ENCODE measurements at places on chromosomes 16 and 17.

GRCh38 chr16:11979013-11979672 is 2.6 kb downstream of the SNX29 start:
- no peak for DNase-seq

DNA sequence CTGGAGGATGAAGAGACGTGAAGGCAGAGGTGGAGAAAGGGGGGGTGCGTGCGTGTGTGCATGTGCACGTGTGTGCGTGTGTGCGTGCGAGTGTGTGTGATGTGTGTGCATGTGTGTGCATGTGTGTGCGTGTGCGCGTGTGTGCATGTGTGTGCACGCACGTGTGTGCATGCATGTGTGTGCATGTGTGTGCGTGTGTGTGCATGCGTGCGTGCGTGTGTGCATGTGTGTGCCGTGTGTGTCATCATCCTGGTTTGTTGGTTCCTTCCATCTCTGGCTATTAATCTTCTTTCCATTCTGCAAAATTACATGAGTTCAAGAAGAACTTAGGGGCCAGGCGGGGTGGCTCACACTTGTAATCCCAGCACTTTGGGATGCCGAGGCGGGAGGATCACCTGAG is 17.0 kb upstream of the RPL38 start:
- no peak for DNase-seq

DNA sequence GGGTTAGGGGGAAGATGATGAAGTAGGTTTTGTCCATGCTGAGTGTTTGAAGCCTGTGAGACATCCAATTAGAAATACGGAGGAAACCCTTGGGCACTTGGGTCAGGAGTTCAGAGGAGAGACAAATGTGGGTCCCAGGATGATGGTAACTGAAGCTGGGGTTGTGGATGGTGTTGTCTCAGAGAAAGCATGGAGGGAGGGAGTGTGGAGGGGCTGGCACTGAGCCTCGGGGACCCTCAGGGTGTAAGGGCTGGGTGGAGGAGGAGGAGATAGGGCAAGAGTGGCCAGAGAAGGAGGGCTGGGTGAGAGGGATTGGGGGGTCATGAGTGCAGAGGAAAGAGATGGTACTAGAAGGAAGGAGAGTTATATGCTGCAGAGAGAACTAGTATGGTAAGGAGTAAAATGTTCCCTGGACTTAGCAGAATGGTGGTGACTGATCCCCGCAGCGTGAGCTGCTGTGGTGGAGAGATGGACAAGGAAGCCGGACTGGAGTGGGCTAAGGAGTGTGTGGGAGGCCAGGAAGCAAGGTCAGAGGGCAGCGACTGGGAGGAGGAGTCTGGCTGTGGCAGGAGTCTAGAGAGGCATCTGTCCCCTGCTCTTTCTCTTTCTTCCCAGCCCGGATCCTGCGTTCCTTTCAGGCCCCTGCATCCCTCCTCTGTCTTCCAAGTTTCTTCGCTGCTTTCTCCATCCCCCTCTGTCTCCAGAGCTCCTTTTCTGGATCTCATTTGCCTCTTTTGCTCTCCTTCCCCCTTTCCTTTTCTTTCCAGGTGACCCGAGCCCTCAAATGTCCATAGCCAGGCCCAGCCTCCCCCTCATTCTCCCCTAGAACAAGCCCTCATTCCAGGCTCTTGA is 3.9 kb upstream of the COL1A1 start:
- no peak for DNase-seq

DNA sequence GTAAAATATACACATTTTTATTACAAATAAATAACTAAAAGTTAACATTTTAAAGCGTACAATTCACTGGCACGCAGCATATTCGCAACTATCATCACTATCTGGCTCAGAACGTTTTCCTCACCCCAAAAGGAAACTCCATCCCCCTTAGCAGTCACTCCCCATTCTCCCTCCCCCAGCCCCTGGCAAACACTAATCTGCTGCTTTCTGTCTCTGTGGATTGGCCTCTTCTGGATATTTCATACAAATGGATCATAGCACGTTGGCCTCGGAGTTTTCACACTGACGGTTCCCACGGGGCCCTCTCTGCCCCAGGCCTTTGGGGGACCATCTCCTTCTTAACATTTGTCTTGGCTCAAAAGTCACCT is 64.6 kb downstream of the RTN4RL1 start:
- no peak for DNase-seq

DNA sequence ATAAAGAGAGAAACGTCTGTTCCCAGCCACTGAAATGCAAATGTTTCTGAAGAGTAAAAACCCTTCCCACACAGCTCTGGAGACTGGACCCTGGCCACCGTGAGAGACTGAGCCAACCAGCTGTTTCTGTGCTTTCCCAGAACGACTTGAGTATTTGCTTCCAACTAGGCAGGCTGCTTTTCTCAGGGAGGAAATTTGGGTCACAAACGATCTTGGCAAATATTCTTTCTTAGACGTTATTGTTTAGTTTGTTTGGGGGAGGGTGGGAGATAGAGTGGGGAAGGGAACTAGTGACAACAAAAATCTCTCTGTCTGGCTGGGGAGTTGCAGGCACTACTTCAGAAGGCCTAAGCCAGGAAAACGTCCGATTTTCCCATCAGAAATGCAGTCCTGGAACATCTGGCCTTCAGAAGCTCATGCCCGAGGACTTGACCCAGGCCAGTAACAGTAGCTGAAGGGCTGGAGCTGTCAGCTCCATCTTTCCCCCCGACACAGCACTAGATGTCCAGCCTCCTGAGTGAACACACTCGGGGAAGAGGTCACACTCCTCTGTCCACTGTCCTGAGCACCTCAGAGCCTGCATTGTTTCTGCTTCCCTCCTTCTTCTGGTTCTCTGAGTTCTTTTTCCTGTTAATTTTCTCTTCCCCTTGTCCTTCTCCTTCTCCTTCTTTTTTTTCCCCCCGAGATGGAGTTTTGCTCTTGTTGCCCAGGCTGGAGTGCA is 4.0 kb downstream of the CCDC92B start:
- DNase-seq, result no peak

Data from NCI-H146 (cell line).